ENCODE measurements at places on chromosomes 3 and 15.

GRCh38 chr15:56582785-56583184 is 117.8 kb upstream of the MNS1 start:
- no peak for DNase-seq

DNA sequence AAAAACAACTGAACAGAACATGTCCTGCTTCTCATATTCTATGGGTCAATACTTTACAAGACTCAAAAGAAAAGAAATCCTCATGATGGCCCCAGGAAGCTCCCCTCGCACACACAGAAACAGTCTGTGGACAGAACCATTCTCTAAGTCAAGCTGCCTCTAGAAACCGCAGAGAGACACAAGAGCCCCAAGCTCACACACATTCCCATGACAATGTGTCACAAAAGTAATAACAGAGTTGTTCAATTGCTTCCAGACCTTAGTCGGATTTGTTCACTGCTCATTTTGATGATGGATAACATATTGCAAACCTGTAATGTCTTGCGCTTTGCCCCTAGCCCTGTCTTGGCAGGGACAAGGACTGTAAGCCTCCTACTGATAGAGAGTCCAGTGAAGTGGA is 60.9 kb downstream of the UMPS start:
- DNase-seq: no peak

DNA sequence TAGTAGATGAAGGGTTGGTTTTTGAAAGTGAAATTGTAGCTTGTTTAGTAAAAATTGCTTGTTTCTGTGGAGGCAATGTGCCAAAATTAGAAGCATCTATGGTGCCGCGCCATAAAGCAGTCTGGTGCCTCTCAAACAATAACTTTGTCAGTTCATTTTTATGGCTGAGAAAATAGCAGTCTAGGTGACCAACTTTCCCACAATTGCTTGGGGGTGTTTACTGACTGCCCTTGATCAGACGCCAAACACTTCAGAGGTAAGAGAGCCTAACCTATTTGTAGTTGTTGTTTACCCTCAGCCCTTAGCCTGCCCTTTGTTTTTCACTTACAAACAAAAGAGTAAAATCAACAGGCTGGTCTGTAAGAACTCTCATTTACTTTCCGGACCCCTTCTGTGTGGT is 174.5 kb downstream of the FNDC3B start:
- DNase-seq: no peak

- no peak for DNase-seq
Measured at GRCh38 chr3:90132197-90132596, 1024.8 kb downstream of the EPHA3 start.

- DNase-seq: no peak
Measured at GRCh38 chr3:104137116-104137515, 1229.6 kb upstream of the ALCAM start.

All from left kidney (tissue), 8 donors.